ENCODE measurements at places on chromosomes 1 and 21. TPM values are rescaled to one million over a fixed set of nuclear protein-coding genes. Genes with fewer than 3 reads are reported as not detected.
A peak's percentile ranks its signal among the peaks of the same experiment; 100 is the strongest.

The RHD gene
- not detected for total RNA-seq

The LMX1A gene
- not detected for total RNA-seq

The CD5L gene
- not detected for total RNA-seq

The SETSIP gene
- total RNA-seq = not detected

The C1QB gene
- not detected for total RNA-seq

The TAL1 gene
- not detected for total RNA-seq

DNA sequence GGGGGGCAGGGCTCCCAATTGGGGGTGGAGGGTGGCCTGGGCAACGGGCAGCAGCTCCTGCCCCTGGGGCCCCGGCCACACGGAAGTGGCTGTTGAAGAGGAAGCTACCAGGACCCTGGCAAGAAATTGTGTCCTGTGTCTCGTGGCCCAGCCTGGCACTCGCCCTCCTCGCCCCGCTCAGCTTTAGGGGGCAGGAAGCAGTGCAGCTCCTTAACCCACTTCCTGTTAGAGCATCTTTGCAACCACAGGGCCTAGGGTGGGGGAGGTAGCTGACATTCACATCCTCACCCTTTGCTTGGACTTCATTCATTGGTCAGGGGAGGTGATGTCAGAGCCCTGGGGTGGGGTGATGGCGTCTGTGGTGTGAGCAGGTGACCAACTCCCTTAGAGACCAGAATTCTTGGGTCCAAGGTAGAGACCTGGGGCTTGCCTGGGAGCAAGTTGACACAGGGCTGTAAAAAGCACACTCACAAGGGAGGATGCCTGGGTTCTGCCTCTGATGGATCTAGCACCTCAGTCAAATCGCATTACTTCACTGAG is at the start of gene ARHGAP30:
ARHGAP30 (minus strand) TSS at position 161 of the 540 bp plus-strand sequence. CDS start 267 bp downstream, outside the sequence.
- no peak for DNase-seq

DNA sequence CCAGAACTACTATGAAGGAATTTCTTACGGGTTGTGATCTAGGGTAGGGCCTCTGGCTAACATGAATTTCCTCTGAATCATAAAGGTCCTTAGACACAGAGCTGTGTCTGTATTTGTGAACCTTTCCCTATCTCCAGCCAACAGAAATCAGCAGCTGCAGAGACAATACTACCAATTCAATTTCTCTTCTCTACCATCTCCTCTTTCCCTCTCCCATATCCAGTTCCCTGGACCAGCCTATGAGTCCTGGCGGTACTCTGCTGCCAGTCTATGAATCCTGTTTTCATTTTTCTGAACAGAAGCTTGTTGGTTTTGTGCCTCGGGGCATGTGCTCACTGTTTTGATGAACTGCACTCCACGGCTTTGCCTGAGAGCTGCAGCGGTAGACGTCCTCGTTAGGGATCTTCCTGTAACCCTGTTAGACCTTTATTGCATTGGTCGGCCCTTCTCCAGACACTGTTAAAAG is 458.0 kb upstream of the VAMP3 start:
- DNase-seq = peak; percentile 26

GRCh38 chr1:92399076-92399475 is 87.6 kb downstream of the GFI1 start:
- DNase-seq = no peak

- DNase-seq = no peak
Measured at GRCh38 chr1:3333903-3334302, 120.6 kb upstream of the ARHGEF16 start.

GRCh38 chr1:28437924-28438699 is 67.7 kb upstream of the RCC1 start:
- peak; percentile 92 for DNase-seq

- DNase-seq = no peak
Measured at GRCh38 chr1:35600593-35600992, 27.5 kb downstream of the TFAP2E start.

DNA sequence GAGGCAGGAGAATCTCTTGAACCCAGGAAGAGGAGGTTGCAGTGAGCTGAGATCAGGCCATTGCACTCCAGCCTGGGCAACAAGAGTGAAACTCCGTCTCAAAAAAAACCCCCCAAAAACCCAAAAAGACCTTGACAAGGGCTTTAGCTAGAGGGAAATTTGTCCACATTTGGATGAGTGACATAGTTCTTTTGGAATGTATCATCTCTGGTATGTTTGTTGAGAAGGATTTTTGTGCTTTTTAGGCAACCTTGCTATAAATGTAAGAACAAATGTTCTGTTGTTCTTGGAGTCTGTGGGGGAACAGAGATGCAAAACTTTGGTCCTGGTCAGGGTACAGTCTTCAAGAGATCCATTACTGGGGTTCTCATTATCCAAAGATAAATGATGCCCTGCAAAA is 28.9 kb downstream of the INAVA start:
- no peak for DNase-seq

DNA sequence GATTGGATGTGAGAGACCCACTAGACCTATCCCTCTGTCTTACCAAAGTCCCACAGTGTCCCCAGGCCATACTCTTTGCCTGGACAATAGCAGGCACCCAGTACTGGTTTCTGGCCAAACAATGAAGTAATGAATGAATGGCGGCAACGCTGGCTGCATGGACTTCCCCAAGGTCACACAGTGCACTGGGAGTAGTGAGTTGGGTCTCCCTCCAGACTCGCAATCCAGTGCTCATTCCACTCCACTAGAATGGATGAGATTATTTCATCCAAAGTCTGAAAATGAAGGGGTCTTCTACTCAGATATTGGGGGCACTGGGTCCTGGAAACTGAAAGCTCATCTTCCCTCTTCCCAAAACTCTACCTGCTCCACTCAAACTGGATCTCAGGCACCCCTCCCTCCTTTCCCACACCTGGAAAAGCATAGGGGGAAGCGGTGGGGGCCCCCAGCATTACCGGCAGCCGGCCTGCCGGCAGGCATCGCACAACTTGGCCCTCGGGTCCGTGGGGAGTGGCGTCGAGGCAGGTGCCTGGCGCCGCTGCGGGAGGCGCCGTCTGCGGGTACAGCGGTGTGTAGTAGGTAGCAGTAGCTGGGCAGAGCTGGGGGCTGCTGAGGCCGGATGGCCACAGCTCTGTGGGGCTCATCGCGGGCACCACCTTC is 816 bp downstream of the E2F2 start:
- DNase-seq = peak; percentile 27

DNA sequence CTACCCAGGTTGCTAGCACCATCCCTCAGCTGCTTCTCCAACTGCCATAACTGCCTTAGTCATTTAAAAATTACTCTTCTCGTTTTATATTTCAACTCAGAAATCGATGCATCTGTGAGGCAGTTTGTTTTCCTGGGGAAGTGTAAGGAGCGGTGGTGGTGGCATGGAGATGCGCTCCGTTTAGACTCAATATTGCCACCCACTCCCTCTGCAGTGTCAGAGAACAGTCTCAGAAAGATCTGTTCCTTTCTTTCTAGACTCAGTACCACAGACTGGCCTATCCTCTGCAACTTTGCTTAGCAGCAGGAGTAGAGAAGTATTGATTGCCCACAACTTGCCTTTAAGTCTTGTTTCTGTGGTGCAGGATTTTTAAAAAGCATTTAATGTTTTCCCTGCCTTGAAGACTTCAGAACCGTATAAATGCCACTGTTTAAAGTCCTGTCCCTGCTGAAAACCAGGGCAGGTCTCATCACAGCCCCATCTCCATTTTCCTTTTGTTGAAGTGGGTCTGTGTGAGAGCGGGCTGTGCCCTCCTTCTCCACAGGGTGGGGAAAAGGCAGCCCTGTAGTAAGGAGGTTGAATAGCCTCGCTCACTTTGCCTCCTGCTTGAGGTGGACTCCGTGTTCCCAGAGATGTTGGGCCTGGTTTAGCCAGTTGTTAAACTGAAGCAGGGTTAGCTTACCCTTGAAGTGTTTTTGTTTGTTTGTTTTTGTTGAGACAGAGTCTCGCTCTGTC is 105.2 kb downstream of the NFIA start:
- DNase-seq = no peak

DNA sequence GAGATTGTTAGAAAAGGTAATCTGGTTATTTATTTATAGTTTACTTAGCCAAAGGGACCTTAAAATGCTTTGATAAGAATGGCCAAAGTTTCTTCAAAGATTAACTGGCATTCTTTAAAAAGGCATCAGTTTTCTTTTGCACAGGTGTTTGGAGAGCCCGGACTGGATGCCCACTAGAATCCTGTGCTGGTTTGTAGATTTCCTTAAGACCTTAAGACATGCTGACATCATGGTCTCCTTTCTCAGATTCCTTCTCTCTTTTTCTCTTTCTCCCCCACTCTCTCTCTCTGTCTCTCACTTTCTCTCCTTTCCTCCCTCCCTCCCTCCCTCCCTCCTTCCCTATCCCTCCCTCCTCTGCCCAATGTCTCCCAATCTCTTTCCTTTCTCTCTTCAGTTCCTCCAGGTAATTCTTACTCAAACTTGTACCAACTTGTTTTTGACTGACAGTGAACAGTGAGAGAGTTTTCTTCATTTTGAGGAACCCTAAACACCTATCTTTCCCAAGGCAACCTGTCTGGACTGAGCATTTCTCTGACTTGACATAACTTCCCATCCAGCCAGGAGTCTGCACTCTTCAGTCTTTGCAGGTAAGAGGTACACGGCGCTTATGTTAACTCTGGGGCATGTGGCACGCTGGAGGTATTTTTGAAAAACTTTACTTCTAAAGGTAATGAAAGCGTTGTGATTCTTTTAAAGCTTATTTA is at the start of gene KCNJ15:
KCNJ15 (plus strand) TSS at position 393 of the 704 bp plus-strand sequence. CDS start 42,271 bp downstream, outside the sequence.
- no peak for DNase-seq

- DNase-seq = no peak
Measured at GRCh38 chr1:200266871-200267270, 143.0 kb downstream of the ZNF281 start.

GRCh38 chr1:22815043-22815365 is 104.4 kb downstream of the EPHB2 start:
- DNase-seq = no peak

DNA sequence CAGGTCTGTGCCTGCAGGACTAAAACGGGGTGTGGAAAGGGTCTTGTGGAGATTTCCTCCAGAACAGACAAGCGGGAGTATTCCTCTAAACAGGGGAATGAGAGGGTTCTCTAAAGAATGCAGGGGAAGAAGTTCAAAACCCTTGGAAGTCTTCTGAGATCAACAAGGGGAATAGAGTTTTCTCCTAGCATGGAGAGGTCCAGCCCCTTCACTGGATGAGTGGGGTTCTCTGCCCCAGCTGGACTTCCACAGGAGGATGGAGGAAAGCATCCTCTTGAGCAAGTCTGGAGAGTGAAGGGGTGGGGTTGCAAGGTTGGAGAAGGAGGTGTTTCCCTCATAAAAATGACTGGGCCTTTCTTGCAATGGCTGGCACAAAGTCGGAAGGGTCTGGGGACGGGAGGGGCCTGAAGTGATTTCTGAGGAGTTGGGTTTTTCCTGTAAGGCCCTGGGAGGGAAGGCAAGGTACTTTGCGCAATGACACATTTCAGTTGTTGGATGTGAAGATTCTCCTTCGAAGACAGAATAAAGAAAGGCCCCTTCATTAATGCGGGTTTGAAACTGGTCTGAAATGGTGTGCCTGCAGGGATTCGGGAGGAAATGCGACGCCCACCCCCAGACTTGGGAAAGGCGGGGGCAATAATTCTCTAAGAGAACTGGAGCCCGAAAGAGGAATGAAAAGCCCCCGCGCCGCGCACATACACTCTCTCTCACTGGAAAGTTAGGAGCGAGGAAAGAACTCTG is 884 bp downstream of the SPATA6 start:
- DNase-seq = no peak

GRCh38 chr1:50424045-50424883 is 1.0 kb upstream of the DMRTA2 start:
- no peak for DNase-seq

GRCh38 chr1:62128745-62129144 is 65.9 kb upstream of the L1TD1 start:
- DNase-seq = no peak

GRCh38 chr1:110975265-110975664 is 11.5 kb upstream of the LRIF1 start:
- no peak for DNase-seq

DNA sequence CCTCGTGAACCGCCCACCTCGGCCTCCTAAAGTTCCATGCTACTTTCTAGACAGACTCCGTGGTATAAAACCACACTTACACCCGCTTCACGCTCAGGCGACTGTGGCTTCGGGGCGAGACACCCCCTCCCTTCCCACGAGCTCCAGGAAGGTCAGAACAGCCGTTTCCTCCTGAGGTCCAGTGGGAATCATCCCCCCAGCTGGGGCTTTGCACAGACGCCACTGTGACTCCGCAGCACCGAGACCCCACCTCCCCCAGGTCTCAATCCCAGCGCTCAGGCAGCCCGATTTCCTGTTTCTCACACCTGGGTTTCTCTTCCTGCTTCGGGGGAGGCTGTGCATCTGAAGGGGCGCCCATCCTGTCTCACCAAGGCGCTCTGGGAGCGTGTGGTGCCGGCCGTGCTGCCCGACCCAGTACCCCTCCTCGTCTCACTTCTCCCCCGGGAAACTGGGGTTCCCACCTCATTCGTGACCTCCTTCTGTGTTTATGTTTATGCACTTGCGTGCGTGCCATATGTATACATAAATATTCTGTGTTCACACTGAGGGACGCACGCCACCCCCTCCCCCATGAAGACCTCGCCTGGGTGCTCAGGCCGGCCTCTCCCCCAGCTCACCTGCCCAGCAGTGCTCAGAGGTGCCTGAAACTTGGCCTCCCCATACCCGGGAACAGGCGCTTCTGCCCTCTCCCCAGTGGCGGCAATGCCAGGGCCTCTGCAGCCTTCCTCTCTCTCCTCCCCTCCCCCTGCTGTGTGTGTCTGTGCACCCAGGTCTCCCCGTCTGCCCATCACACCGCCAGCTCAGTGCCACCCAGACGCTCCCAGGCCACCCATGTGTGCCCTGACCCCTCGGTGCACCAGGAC is 14.6 kb downstream of the SLC35E2B start:
- DNase-seq = peak; percentile 41
